Right kidney (tissue), 9 donors: ENCODE measurements at places on chromosomes 13 and 19.

GRCh38 chr13:99376132-99376531, 68.9 kb upstream of the GPR183 start:
- DNase-seq: no peak

- DNase-seq: no peak
Measured at GRCh38 chr13:47853236-47853635, 147.8 kb downstream of the SUCLA2 start.

DNA sequence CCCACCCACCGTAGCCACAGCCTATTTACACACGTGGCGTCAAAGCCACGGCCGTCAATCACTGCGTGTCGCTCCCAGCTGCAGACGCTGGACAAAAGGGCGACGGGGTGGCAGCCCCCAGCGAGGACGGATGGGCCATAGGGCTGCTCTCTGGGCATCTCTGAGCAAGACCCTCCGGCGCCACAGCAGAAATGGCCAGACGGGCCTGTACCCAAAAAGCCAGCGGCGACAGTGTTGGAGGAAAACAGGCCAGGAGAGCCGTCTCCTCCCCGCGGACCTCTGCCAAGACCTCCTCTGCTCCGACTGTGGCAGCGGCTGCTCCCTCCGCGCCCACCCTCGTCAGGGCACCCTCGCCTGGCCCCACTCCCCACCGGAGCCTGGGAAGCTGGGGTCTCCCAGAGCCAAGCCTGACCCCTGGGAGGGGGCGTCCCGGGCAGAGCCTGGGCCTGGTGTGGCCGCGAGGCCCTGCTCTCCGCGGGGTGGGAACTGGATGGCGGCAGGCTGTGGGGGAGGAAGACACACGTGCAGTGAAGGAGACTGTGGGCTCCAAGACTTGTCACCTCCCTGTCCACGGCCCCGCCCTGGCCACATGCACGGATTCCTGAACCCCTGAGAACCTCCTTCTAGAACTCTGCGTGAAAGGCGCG, 2.7 kb downstream of the C2CD4C start:
- DNase-seq: peak; percentile 58

DNA sequence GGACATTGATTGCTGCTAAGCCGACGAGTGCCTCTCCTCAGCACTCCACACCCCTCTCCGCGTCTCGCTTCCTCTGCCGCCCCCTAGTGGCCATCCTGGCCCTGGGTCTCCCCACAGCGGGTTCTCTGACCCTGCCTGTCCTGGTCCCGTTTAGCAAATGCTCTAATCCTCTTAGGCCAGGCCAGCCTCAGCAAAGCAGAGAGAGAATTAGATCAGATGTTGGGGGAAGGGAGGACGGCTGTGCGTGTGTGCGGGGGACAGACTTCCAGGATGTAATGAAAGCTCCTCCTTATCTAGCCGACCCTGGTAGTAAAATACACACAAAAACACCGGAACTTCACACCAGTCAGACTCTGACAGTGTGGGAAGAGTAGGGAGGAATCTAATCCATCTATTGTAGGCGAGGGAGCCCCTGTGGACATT, 4.5 kb downstream of the TPRX2 start:
- peak; percentile 60 for DNase-seq

DNA sequence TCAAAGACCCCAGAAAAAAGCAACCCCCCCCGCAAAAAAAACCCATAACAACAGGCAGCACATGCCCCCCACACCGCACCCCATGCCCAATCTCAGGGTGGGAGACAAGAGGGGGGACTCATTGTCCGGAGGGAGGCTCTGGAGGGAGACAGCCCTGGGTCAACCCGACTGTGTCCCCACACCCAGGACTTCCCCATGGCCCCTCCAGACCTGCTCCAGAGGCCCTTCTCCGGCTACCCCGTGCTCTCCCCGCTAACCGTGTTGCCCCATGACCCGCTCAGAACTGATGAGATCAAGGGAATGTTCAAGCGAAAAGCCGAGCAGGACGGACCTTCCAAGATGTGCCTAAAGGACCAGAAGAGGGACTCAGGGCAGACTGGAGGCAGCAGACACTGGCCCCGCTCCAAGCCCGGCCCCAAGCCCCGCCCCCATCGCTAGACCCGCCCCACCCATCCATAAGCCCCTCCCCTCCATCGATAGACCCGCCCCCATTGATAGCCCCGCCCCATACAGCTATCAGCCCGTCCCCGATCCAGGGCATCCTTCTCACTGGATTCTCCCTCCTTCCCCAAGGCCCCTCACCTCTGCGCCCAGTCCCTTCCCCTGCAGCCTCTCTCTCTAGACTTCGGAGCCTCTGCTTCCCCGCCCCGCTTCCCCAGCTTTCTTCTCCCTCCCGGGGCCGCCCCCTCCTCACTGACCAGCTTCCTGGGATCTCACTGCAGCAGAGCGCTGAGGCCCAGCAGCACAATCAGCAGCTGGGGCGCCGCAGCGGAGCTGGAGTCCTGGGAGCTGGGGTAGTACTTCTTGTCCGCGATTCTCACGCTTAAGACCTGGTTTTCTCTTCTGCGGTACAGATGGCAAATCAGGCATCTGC, 2.2 kb downstream of the BST2 start:
- DNase-seq: no peak

DNA sequence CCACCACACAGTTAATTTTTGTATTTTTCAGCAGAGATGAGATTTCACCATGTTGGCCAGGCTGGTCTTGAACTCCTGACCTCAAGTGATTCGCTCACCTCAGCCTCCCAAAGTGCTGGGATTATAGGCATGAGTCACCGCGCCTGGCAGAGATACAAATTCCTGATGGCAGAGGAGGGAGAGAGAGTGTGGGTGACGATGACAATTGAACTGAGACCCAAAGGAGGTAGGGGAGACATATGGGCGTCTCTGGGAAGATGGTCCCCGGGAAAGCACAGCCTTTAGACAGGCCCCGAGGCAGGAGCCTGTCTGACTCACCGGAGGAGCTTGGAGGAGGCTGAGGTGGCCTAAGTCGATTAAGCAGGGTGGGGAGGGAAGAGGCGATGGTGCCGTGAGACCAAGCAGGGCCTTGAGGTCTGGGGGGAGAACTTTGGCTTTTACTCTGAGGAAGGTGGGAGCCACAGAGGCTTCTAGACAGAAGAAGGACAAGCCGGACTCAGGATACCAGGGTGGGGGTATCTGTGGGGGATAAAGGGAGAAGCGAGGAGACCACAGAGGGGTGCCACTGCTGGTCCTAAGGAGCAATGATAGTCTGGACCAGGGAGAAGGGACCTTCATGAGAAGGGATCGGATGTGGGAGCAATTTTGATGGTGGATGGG, 38.2 kb downstream of the ARRDC2 start:
- no peak for DNase-seq
